ENCODE measurements at places on chromosomes 5 and 9.

DNA sequence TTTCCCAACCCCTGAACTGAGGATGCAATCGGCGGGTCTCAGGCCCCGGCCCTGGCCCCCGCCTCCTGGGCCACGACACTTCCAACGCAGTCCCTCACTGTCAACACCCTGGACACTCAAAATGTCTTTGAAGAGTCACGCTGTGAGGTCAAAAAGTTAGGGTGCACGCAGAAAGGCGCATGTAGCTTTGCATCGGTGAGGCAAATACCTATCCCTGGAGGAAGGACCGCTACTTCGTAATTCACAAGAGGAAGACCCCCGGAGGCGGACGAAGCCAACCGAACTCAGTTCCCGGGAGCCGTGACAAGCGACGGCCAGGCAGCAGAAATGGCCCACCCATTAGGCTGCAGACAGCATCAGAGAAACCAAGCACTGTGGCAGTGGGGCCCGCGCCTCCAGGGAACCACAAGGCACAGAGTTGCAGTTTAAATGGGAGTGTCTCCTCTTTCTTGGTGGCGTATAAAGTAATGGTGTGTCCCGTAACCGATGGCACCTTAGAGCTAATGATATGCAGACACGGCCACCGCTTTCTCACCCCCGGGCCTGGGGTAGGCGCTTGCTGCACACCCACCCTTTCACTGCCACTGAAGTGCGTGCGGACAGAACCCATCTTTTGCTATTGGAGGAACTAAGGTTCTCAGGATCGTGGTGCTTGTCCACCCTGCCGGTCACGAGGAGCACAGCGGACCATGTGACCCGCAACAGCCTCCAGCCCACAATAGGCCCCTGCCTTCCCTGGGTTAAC, 9.0 kb downstream of the ADAMTS2 start:
- no peak for DNase-seq

- no peak for DNase-seq
Observed at GRCh38 chr9:121593066-121593465, 58.4 kb upstream of the DAB2IP start.

- DNase-seq, result no peak
Observed at GRCh38 chr9:121179930-121180681, 21.6 kb downstream of the RAB14 start.

GRCh38 chr5:140196115-140196814, 21.3 kb downstream of the CYSTM1 start:
- no peak for DNase-seq

GRCh38 chr9:102434545-102434944, 560.6 kb upstream of the CYLC2 start:
- no peak for DNase-seq

GRCh38 chr5:161851691-161852299, 3.9 kb downstream of the GABRA1 start:
- no peak for DNase-seq

DNA sequence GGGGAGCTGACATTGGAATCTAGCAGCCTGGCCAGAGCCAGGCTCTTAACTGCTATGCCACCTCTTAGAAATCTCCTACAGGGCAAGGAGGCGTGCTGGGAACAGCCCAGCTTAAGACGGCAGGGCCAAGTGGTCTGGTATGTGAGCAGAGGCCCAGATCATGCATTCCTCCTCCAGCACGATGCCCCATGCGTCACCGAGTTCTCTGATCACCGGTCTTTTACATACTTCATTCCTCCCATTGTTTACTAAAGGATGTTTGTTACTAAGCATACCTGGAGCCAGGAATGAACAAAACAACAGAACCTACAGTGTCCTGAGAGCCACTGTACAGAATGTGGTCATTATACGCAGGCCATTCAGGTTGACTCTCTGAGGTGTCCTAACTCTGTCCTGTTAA, 73.8 kb downstream of the TRIO start:
- DNase-seq, result no peak

- DNase-seq, result no peak
Observed at GRCh38 chr9:129143031-129143927, 32.1 kb downstream of the PTPA start.

GRCh38 chr5:178215280-178216002, 11.1 kb downstream of the HNRNPAB start:
- no peak for DNase-seq

DNA sequence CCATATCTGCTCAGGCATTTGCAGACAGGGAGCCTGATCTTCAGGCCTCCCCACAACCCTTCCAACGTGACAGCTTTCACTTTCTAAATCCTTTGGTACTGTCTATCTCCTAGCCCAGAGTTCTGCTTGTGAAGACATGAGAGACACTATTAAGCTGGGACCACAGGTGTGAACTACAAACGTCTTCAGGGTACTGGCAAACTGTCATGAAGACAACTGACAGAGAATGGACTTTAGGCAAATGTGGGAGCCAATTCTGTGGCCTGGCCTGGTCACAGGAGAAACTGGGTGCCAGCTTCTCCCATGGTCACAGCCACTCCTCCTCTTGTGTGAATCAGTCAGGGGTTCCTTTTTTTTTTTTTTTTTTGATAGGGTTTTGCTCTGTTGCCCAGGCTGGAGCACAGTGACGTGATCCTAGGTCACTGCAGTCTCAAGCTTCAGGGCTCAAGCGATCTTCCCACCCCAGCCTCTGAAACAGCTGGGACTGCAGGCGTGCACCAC, 10.4 kb downstream of the TRIM14 start:
- DNase-seq, result no peak

- no peak for DNase-seq
Observed at GRCh38 chr9:97979788-97980478, 3.2 kb upstream of the ANP32B start.

DNA sequence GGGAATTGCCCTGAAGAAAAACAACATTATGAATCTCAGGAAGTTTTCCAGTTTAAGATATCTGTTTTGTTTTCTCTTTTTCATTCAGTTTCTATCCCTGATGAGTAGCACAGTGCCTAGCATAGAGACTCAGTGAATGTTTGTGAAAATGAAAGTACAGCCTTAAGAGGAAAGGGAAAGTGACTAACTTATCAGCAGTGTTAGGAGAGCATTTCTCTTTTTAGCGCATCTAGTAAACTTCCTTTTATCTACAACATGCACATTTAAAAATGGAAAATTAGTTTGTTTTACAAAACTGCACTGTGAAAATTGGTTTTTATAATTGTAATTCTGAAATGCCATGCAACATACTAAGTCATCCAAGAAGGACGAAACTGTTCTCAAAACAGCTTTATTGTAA, 110.8 kb downstream of the SMARCA2 start:
- DNase-seq, result no peak

DNA sequence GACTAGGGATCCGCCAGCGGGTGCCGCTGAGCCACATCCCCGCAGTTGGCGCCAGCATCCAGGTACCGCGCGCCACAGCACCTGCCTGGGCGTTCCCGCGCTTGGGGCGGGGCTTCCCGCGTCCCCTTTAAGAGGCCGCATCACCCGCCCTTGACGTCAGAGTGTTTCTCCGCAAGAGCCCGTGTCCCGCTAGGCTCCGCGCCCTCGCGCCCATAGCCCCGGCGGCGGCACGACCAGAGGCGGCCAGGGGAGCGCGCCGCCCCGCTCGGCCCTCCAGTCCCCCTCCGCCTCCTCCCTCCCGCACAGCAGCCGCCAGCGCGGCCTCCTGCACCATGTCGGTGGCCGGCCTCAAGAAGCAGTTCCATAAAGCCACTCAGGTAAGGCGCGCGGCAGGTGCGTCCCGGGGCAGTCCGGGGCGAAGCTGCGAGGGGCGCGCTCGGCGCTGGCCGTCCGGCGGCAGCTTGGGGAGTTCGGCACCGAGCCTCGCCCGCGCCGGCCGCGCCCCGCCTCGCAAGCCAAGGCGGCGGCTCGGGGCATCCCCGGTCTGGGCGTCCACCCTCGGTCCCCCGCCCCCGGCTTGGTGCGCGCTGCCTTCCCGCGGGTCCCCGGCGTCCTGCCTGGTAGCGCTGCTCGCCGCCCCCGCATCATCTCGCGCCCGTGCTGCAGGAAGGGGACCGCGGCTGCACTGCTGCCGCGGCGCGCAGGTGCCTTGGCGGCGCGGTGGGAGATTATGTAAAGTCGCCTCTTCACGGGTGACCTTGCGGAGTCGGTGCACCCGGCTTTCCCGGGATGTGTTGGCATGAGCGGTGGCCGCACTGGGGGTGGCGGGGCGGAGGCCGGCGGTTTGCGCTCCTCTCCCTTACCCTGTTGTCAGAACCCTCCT, at the start of gene SH3GL2:
Gene SH3GL2 (plus strand): TSS at position 156 of the 883 bp plus-strand sequence.
- DNase-seq, result no peak

GRCh38 chr5:138873466-138874221, 1.5 kb downstream of the LRRTM2 start:
- DNase-seq, result no peak

GRCh38 chr5:143244990-143245389, 158.5 kb downstream of the NR3C1 start:
- DNase-seq, result no peak

DNA sequence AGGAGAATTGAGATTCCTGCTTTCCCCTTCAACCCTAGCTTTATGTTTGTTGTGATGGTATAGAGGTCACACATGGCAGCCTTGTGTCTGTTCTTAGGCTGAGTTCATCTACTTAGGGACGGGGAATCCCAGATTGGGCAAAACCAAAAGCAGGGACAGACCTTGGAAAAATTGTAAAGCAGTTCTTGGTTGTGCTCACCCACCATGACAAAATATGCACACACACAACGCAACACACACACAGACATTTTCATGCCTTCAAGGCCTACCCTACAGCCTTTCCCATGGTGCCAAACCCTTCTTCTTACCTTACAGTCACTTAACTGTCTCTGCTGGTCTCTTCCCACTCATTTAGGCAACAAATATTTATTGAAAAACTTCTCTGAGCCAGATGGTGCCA, 14.8 kb downstream of the PCDHGC5 start:
- DNase-seq, result no peak

DNA sequence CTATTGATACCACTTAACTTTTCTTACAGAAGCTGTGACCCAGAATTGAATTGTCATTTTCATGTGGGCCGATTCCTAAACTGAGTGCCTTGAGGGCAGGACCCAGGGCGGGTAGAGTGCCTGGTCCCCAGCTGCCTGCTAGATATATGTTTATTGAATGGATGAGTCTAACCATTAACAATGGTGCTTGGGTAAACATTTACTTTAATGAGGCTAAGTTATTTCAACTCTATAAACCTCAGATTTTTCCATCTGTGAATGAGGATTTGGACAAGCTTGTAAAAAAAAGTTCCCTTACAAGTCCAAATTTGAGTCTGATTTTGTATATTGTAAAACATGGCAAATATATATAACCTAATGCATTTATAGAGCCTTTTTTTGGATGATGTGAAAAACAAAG, 181.8 kb upstream of the ELL2 start:
- DNase-seq, result no peak

- no peak for DNase-seq
Observed at GRCh38 chr5:149439899-149440542, 60.9 kb upstream of the IL17B start.

GRCh38 chr9:92685022-92685421, 15.1 kb upstream of the IPPK start:
- no peak for DNase-seq

GRCh38 chr5:53950621-53951020, 359.8 kb downstream of the ARL15 start:
- DNase-seq, result no peak

DNA sequence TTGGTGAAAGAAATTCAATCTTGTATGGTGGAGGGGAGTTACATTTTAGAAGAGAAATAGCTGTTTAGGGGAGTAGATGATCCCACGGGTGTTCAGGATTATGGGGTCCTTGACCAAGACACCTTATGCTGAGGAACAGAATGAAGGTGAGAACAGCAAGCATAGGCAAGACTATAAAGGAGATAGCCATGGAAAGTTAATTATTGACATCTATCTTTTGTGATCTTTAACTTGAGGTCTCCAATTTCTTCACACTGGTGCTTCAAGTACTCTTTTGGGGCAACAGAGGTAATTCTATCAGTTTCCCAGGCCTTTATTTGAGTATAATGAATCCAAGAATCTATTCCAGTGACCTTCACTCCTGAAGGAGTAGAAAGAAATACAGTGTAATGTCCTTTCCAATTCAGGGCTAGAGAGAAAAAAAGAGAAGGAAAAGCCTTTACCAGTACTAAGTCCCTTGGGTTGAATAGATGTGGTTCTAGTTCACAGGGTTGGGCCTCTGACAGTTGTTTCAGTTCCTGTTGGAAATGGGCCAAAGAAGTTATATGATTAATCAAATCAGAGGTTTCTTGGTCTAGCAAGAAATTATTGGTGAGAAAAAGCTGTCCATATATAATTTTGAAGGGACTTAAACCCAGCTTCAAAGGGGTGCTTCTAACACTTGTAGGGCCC, 2104.1 kb upstream of the ACO1 start:
- DNase-seq, result no peak

DNA sequence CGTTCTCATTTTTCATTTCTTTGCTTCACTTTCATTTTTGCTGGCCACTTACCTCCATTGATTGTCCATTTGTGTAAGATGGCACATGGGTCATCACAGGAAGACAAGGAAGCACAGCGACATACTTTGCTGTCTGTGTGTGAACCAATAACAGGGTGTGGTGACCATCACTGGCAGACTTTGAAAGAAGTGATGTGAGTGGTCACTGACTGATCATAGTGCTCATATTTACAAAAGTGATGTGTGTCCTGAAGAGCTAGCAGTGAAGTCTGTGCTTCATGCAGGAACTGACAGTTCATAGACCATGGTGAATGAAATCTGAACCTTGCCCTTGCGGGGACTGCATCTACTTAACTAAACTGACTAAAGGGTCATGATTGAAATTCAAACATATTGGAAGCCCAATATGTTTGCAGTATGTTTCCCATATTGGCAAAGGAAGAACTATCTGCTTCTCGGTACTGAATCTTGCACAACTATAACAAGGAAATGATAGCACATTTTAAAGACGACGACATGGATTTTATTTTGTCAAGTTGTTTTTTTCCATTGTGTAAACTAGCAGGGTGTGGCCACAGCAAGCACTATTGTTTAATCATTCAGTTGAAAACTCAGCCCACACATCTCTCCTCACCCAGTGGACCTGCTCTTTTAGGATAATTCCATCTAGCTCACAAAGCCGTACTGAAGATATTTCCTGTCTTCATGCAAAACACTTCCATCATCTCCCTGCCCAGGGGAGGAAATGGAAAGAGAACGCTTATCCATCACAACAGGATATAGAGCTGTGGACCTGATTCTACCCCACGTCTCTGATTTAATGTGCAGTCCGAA, 232.0 kb upstream of the ANKRD55 start:
- no peak for DNase-seq

Data from GF-D8 (cell line).